ENCODE measurements at places on chromosomes 1 and 21.
A peak's percentile ranks its signal among the peaks of the same experiment; 100 is the strongest.

GRCh38 chr1:50634251-50634650 is 211.0 kb upstream of the DMRTA2 start:
- DNase-seq, result no peak

- DNase-seq, result no peak
These were observed 48.0 kb upstream of the BCL9 start for GRCh38 chr1:147493349-147493748.

GRCh38 chr21:16554503-16554902 is 824.7 kb downstream of the USP25 start:
- no peak for DNase-seq

DNA sequence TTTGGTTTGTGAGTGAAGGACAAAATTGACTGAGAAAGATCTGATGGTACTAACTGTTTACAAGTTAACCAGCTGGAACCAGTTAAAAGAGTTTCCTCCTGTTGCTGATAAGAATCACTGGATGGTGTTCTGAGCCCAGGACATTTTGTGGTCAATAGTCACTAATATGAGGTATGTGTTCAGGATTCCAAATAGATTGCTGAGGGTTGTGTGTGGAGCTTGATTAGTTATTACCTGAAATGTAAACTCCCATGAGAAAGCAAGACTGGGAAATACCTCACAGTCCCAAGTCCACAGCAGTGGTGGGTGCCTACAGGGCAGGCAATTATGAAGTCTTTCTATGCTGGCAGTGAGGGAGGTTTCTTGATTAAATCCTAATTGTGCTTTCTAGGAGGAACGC is 164.6 kb downstream of the DNM3 start:
- DNase-seq, result no peak

GRCh38 chr1:244454412-244454811 is 2.7 kb upstream of the ADSS2 start:
- DNase-seq, result no peak

GRCh38 chr1:97094247-97094972 is 372.8 kb downstream of the PTBP2 start:
- DNase-seq, result no peak

GRCh38 chr1:30729901-30730300 is 6.5 kb upstream of the MATN1 start:
- DNase-seq, result no peak

DNA sequence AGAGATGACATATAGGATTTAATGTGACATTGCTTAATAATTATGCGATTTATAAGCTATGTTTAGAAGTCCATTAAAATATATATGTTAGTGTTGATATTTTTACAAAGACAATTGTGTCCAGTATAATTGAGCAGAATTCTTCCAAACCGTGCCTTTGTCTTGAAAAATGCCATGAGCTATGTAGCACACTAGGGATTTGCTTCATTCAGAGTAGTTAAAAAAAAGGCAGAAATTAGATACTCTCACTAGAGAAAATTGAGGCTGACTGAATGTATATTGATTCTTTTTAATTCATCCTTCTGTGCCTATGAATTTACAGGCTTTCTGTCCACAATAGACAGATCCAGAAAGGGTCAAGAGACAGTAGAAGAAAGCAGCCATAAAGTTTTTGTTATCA is 429.0 kb downstream of the NEGR1 start:
- no peak for DNase-seq

GRCh38 chr21:43211072-43211759 is 42.4 kb downstream of the CRYAA start:
- peak; percentile 35 for DNase-seq

- no peak for DNase-seq
These were observed 40.4 kb upstream of the KCNH1 start for GRCh38 chr1:211174375-211174774.

GRCh38 chr1:200873671-200874397 is 1.1 kb downstream of the GPR25 start:
- DNase-seq, result no peak

DNA sequence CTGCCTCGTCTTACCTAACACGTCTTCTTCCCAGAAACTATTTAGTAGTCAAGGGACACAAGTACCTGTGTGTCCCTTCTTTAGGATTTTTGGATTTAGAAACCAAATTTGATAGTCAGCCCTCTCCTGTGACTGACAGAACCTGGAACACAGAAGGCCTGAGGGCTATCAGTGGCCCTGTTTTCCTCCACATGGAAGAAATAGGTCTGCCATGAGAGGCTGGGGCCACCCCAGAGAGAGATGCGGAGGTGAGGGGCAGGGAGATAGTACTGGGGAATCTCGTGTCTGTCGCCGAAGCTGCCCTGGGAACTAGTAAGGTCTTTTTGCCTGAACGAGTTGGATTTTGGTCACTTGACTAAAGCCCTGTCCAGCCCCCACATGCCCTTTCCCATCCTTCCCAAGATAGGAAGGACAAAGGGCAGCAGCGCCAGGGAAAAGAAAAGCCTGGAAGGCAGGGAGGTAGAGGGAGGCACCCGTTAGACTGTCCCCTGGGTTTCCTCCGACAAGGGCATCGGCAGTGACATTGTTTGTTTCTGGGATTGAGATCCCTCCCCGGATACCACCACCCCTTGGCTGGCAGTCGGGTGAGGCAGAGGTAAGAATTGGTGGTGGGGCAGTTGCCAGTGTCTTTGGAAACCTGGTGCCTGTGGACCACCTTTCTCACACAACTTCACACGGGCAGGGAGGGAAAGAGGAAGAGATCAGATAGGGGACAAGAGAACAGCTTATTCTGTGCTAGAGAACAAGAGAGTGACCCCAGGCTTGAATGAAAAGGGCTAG is 19.8 kb downstream of the SMIM12 start:
- no peak for DNase-seq

- DNase-seq, result no peak
These were observed at the start of gene CLDN14 for GRCh38 chr21:36479415-36480402. CLDN14 (minus strand) TSS chr21:36480122; CDS start chr21:36461695, 18,427 bp downstream.

DNA sequence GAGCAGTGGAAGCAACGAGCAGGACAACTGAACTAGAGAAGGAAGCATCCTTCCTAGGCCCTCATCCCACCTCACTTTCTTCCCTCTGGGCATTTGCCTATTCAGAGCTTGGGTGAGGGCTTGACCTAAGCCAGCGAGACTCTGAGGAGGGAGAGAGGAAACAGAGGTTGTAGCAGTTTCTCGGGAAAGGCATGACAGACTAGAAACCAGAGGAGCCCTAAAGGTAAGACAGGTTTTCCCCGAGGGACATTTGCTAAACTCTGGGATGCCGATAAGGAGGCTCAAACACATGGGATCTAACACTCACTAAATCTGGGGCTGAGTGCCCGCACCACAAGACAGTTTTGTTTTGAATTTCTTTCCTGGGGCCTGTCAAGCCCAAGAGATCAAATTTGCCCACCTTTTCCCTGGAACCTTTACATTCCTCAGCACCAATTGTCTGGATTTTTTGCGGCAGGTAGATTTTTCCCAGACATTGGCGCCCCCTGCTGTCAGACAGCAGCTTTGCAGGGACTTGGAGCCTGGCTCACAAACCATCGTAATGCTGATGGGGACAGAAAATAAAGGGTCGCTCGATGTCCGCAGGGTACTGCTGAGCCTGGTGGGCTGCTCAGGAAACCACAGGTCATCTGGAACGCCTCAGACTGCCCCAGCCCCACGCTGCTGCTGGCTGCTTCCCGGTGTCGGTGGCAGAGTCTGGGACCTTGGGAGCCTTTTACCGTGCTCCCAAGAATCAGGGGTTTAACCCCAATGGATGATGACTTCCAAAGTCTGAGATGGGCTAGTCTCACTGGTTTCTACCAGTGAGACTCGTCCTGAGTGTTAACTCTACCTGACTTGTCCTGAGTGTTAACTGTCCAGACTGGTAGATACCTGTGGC is 23.4 kb upstream of the TSPAN2 start:
- peak; percentile 63 for DNase-seq

DNA sequence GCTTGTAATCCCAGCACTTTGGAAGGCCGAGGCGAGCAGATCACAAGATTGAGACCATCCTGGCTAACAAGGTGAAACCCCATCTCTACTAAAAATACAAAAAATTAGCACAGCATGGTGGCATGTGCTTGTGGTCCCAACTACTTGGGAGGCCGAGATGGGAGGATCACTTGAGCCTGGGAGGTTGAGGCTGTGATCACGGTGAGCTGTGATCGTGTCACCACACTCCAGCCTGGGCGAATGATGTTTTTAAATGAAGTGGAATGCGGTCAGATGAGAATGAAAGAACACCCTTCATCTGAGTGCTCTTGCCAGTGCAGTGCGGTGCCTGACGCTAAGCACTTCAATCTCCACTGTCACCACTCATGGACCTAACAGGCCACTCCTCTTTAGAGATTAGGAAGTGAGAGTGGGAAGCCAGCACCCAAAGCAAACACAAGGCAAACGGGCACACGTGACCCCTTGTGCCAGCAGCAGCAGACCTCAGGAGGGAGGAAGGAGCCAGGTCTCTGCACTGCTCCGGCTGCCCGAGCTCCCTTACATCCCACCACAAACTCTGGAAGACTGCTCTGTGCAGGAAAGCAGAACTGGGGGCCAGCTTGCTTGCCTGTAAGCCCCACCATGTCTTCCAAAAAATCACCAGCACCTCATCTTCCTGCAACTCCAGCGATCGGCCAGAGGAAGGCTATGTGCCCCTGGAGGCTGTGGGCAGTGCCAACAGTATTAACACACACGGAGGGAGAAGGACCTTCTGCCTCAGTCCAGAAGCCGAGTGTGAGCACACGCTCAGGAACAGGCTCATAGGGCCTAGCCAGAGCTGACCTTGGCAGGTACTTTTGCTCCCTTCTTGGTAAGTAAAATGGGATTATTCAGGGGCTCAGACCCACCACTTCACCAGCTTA is 9.7 kb downstream of the CTNNBIP1 start:
- peak; percentile 52 for DNase-seq

GRCh38 chr1:26598890-26599289 is 69.3 kb downstream of the RPS6KA1 start:
- no peak for DNase-seq

GRCh38 chr1:86104606-86105532 is 51.7 kb downstream of the COL24A1 start:
- no peak for DNase-seq

GRCh38 chr21:32949701-32950100 is 76.0 kb upstream of the OLIG2 start:
- DNase-seq, result no peak

DNA sequence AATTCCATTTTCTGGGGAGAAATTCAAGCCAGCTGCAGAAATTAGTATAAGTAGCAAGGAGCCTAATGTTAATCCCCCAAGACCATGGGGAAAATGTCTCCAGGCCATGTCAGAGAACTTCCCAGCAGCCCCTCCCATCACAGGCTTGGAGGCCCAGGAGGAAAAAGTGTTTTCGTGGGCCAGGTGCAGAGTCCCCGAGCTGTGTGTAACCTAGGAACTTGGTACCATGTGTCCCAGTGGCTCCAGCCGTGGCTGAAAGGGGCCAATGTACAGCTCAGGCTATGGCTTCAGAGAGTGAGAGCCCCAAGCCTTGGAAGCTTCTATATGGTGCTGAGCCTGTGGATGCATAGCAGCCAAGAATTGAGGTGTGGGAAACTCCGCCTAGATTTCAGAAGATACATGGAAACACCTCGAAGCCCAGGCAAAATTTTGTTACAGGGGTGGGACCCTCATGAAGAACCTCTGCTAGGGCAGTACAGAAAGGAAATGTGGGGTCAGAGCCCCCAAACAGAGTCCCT is 286.3 kb downstream of the MATN1 start:
- peak; percentile 1 for DNase-seq

DNA sequence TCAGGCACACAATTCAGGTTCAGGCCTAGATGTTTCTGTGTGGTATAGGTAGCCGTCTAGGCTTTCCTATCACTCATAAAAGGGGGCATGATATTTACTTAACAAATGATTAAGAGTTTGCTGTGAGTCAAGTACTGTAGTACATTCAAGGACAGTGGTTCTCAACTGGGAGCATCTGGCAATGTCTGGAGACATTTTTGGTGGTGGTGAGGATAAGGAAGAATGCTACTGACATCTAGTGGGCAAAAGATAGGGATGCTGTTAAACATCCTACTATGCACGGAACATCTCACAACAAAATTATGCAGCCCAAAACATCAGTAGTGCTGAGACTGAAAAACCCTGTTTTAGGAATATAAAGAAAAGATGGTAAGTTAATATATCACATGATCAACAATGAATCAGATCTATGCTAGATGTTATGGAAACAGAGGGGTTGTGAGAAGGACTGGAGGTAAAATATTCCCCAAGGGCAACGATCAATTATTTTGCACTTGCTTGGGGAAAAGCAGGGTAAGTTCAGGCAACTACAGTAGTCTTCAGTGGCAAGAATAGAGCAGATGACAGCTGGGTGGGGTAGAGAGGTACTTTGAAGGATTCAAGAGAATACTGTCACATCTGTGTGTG is 4.9 kb downstream of the DNTTIP2 start:
- no peak for DNase-seq

DNA sequence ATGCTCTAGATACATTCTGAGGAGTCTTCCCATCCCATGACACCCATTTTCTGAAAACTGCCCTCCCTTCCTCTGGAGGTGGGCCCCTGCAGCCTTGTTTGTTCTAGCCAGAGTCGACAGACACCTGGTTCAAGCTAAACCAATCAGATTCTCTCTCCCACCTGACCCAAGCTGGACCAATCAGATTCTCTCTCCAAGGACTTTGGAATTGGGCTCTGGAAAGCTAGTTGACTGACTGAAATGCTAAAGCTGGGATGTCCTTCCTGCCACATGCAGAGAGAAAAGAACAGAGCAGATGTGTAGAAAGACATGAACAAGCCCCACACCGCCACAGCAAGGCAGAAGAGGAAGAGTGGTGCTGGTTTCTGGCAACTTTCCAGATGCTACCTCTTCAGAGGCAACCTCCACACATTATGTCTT is 24.6 kb downstream of the ASAP3 start:
- no peak for DNase-seq

DNA sequence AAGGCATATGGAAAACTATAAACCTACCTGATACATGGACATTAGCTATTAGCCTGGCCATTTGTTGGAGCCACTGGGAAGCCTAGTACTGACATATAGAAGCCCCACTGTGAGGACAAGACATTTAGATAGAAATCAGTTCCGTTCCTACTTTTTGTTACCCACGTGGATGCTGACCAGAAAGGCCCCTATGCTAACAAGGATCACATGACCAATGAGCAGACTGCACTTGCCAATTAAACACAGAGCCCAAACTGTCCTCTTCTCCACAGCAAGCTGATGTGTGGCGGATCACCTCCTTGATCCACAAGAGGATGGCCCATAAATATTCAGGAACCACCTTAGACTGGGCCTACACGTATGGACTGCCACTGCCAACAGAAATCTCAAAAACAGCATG is 11.2 kb upstream of the OR6K3 start:
- no peak for DNase-seq

- DNase-seq, result no peak
These were observed 4.8 kb upstream of the PTTG1IP start for GRCh38 chr21:44878053-44878982.

Data from femur (tissue), 1 donor.